ENCODE measurements at places on chromosomes 11 and 22.

DNA sequence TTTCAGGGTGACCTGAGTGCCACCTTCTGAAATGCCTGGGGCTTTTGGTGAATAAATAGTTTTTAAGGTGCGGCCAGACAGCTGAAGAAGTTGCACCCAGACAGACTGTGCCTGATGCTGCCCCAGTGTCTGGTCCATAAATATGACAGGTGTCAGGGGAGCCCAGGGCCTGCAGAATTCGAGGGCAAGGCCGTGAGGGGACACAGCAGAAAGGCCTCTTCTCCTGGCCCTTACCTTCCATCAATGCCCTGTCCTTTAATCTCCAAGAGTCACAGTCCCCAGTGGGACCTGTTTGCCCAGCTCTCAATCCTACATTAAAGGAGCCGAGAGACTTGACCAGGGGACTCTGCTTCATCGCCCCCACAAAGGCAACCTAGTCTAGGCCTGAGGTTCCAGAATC lies 45.7 kb downstream of the NAT10 start:
- peak; percentile 24 for DNase-seq

- no peak for DNase-seq
These were observed 46.9 kb upstream of the SYT9 start for GRCh38 chr11:7204778-7205177.

GRCh38 chr22:36928786-36929535 lies 15.5 kb downstream of the CSF2RB start:
- DNase-seq: no peak

- no peak for DNase-seq
These were observed 130.6 kb upstream of the MTNR1B start for GRCh38 chr11:92838759-92839310.

DNA sequence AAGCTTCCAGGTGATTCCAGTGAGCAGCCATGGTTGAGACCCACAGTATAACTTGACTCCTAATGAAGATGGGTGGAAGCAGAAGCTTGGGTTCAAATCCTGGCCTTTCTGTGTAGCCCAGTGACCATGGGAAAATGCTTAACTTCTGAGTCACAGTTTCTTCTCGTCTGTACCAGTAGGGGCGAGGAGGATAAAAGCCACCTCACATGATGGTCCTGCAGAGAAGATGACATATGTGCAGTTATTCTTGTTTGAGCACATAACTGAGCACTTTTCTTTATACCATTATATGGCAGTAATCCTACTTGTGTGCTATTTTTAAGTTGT lies 4.9 kb downstream of the TMEM109 start:
- no peak for DNase-seq

GRCh38 chr22:46513908-46514550 lies 23.4 kb downstream of the CELSR1 start:
- DNase-seq: no peak

- no peak for DNase-seq
These were observed 5.2 kb upstream of the EIF4G2 start for GRCh38 chr11:10813945-10814344.

DNA sequence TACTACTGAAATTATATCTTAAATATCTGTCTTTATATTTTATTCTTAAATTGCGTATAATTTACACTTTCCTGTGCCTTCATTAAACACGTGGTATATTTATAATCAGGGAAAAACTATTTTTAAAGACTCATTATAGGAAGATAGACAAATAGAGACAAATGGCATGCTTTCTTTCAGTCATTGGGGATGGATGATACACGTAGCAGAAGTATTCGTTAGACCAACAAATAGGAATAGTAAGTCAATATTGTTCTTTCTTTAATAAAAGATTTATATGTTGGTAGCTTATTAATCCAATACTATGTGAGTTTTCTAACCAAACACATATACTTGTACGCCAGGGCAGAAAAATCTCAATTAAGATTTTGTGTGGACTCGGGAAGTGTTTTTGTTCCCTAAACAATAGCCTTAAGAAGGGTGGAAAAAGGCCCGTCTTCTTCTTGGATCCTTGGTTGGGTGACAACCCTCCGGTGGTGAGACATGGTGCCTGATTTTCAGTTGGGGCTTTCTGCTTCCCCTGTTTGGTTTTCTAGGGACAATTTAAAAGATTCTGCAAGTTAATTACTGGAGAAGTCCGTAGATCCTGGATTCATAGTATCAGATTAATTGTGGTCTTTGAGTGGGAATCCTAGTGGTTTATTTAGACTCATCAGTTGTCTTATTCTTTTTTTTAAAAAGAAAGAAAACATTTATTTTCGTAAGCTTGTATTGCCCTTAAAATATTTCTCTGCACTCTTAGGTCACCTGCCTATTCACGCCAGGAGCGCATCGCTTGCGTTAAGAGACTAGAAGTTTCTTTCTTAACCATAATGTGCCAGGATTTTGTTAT lies 83.5 kb upstream of the WNT7B start:
- no peak for DNase-seq

GRCh38 chr11:71252269-71252769 lies at the start of gene SHANK2:
Gene SHANK2 (minus strand): TSS chr11:71252577. CDS start chr11:71147326, 105,251 bp downstream.
- no peak for DNase-seq

DNA sequence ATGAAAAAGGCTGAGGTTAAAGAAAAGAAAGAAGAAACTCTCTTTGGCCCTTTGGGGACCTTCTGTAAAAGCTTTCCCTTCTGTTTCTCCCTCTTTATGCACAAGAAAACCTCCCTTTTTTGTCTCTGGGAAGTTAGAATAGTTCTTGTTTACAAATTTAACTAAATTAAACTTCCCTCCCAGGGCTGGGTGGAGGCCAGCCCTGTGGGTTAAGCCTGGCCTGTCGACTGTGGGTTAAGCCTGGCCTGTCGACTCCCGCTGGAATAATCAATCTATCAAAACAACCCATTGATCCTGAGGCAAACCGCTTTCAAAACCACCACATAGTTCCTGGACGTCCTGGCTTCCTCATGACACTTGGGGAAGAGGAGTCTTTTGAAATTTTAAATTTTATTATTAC lies 1.2 kb upstream of the DRG1 start:
- no peak for DNase-seq

- no peak for DNase-seq
These were observed 24.1 kb upstream of the APOA1 start for GRCh38 chr11:116861539-116861938.

GRCh38 chr11:88193278-88193677 lies 18.0 kb upstream of the RAB38 start:
- DNase-seq: no peak

GRCh38 chr11:70353900-70354568 lies 44.3 kb upstream of the CTTN start:
- DNase-seq: no peak

GRCh38 chr22:40605761-40606160 lies 30.8 kb downstream of the MRTFA start:
- DNase-seq: no peak

DNA sequence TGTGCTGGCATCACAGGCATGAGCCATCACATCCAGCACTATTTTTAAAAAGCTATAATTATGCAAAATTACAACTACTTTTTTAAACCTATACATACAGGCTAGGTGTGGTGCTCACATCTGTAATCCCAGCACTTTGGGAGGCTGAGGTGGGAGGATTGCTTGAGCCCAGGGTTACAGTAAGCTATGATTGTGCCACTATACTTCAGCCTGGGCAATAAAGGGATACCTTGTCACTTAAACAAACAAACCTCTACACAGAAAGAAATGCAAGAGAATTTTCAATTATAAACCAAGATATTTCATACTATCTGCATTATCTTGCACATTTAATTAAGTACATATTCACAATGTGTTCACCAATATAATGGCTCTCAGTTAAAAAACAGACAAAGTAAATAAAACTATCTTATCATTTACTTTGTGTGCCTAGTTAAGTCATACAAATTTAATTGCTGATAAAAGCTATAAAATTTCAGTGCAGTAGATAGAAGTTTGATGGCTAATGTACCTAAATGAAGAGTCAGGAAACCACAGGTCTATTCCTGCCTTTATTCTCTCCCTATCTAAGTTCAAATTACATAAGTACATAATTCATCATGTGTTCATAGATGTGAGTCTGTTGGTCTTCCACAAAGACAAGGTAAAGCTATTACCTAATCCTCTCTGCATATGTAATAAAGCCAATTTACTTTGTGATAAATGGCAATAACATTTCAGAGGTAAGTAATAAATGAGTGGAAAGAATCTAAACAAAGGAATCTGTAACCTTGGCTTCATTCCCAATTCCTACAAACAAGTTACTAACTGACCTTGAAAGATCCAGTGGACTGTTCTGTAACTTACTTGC lies 9.0 kb upstream of the RDX start:
- DNase-seq: no peak

- no peak for DNase-seq
These were observed 164.7 kb upstream of the B3GAT1 start for GRCh38 chr11:134576721-134577171.

DNA sequence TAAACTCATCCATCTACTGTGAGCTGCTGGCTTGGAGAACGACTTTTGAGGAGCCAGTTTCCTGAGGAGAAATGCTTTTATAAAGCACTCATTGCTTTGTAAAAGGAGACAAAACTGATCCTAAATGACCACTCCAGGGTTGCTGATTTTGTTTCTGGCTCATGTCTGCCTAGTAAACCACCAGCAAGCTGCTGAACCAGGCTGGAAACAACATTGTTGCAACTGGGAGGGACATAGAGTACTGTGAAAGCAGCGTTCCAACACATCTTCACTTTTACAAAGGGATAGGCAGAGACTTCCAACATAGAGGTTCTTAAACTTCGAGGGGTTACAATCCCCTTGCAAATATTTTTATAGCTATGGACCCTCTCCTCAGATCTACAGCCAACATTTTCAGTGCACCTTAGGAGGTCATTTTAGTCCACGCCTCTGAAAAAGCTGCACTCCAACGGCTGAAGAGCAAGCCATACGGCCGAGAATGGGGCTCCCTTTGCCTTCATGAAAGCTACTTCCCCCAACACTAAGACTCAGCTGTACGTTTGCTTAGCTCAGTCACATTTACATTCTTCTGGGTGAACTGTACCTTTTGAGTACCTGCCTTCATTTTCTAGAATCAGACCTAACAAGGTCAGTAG lies 54.7 kb downstream of the PANX1 start:
- no peak for DNase-seq

DNA sequence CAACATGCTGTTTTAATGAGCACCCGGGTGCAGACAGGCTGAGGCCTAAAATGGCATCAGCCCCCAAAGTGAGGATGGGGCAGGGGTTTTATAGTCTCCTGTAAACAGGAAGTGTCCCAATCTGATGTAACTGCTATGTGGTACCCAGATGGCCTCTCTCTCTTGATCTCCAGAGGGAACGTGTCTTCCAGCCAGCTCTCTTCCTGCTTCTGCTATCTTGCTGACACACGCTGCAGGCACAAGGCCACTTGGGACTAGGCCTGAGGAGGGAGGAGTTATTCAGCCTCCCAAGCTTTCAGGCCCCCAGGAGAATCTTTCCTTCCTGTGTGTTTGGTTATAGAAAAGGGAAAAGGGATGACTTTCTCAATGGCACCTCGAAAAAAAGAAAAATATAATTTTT lies 11.4 kb upstream of the VSTM5 start:
- no peak for DNase-seq

- DNase-seq: peak; percentile 91
These were observed at the start of gene TRPM5 for GRCh38 chr11:2443881-2444820. Gene TRPM5 (minus strand): TSS chr11:2444514. CDS start chr11:2423036, 21,478 bp downstream.

DNA sequence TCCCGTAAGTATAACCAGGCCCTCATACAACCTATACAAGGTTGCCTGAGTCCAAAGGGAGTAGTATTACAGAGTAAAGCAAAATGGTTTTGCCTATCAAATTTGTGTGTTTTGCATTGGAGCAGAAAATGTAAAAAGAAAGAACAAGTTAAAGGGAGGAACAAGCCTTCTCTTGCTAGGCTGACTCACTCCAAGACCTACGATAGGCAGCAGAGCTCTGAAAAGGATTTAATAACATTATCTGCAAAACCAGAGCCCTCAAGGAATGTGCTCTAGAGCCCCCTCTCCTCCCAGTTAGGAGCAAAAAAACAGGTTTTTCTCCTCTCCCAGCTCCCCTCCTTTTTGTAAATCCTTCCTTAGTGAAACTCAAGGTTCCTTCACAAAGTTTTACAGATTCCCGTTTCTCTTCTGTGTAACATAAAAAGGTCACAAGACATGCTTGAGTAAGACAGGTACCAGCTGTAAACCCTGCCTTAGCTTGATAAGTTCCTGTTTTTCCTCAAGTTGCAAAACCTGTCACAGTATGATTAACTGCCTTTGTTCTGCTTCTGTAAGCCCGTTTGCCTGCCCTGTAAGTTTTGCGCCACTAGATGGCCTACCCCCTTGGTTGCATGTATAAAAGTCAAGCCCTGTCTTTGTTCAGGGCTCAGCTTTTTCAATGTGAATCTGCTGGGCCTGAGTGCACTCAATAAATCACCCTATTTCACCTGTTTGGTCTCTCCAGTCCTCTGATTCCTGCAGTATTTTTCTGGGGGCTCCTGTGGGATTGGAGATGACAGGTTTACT lies 498.2 kb downstream of the KCNA4 start:
- no peak for DNase-seq

DNA sequence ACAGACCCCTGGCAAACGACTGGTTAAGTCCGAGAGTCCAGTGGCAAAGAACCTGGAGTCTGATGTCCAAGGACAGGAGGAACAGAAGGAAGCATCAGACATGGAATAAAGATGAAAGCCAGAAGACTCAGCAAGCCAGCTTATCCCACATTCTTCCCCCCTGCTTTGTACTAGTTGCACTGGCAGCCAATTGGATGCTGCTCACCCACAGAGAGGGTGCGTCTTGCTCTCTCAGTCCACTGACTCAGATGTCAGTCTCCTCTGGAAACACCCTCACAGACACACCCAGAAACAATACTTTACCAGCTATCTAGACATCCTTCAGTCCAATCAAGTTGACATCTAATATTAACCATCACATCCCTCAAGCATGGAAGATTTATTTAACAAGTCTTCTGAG lies 1265.8 kb upstream of the CNTN5 start:
- no peak for DNase-seq

DNA sequence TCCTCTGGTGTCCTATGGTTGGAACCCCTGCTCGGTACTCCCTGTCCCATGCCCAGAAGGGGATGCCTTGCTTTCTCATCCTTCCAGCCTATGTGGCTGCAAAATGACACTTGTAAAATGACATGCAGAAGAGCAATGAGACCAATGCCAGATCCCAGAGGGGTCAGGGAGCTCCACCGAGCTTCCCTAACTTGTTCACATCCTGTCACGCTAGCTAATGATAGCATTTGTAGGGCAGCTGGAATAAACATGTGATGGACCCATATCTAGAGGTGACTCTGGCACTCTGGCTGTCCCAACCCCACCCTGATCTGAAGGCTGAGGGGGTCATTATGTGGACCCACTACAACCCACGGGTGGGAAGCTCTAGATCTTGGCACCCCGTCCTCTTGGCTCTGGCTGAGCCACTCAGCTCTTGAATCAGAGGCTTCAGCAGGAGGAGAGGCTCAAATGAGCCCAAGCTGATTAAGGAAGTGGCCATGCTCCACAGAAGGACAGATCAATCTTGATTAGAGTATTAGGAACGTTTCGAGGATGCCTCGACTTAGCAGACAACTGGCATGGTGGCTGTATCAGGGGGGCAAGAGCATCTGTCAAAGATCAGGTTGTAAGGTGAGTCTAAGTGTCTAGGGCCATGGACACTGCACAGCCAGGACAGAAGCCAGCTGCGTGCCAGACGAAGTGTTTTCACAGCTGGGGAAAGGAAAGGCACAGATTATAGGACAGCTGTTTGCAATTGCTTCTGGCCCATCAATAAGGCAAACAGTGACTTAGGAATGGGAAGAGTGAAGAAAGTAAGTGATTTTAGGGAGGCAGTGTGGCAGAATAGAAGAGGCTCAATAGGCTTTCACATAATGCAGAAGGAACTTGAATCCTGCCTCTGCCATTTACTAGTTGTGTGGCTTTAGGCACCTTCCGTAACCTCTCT lies 182.8 kb downstream of the KIRREL3 start:
- no peak for DNase-seq
